Neuronal stem cell (in vitro differentiated cells): ENCODE measurements at places on chromosomes 1 and 21.
A peak's percentile ranks its signal among the peaks of the same experiment; 100 is the strongest.

DNA sequence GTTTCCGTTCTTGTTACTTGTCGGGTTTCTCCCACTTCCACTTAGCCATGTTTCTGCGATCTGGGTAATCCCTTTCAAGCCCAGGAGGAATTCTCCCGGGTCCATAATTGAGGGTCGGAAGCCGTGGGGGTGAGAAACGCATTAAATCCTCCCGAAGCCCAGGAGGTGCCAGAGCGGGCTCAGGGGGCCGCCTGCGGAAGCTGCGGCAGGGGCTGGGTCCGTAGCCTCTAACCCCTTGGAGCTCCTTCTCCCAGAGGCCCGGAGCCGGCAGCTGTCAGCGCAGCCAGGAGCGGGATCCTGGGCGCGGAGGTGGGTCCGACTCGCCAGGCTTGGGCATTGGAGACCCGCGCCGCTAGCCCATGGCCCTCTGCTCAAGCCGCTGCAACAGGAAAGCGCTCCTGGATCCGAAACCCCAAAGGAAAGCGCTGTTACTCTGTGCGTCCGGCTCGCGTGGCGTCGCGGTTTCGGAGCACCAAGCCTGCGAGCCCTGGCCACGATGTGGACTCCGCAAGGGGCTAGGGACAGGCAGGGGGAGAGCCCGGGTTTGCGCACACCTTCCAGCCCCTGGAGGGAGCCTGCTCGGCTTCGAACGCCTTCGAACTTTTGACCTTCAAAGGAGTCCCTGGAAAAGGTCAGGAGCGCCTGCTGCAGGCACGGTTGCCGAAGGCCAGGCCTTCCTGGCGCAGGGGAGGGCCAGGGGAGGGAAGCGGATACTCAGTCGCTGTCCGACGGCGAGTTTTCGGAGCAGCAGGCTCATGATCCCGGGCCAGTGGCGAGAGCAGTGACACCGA lies 1.7 kb upstream of the SIM2 start:
- DNase-seq = no peak

GRCh38 chr21:41251961-41252642 lies 64.5 kb upstream of the FAM3B start:
- DNase-seq = no peak

DNA sequence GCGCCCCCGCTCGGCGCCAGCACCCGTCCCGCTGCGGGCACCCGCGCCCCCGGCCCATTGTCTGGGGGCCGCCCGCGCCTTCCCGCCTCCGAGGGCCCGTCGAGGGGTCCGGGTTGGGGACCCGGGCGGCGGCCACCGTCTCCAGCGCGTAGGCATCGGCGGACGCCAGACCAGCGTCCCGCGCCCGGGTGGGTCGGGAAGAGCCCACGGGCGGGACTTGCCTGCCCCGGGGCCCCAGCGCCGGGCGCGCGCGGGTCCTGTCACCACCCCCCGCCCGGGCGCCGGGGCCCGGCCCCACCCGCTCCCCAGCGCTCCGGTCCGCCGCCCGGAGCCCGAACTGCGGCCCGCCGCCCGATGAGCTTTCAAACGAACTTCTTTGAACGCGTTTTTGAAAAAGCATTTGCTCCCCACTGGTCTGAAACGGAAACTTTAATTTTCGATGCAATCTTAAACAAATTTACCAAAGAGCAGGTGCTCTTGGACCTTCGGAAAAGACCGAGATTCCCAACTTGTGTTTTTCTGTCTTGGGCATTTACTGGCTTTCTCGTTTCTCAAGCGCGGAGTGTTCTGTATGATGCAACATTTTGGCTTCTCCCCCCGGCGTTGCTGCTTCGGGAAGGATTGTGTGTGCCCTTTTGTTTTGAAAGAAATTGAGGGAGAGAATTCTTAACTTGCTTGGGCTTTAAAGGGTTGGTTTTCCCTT lies 615 bp downstream of the CLIC4 start:
- DNase-seq = no peak

- no peak for DNase-seq
Measured at GRCh38 chr1:224565611-224566406, 50.3 kb upstream of the CNIH3 start.

DNA sequence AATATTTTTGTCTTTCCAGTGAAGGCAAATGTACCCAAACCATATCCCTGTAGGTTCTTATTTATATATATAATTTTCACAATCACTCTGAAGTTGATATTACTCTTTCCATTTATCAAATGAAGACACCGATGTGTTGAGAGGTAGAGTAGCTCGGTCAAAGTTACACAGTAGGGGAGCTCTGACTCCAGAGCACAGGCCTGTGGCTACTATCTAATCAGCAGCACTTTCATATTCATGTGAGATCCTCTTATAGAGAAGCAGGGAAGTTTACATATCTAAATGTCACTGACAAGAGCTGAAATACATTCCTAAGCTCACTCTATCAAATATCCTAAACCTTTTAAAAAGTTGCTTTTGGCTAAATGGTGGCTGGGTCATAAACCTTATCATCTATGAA lies 241.1 kb upstream of the B3GALT2 start:
- DNase-seq = no peak

DNA sequence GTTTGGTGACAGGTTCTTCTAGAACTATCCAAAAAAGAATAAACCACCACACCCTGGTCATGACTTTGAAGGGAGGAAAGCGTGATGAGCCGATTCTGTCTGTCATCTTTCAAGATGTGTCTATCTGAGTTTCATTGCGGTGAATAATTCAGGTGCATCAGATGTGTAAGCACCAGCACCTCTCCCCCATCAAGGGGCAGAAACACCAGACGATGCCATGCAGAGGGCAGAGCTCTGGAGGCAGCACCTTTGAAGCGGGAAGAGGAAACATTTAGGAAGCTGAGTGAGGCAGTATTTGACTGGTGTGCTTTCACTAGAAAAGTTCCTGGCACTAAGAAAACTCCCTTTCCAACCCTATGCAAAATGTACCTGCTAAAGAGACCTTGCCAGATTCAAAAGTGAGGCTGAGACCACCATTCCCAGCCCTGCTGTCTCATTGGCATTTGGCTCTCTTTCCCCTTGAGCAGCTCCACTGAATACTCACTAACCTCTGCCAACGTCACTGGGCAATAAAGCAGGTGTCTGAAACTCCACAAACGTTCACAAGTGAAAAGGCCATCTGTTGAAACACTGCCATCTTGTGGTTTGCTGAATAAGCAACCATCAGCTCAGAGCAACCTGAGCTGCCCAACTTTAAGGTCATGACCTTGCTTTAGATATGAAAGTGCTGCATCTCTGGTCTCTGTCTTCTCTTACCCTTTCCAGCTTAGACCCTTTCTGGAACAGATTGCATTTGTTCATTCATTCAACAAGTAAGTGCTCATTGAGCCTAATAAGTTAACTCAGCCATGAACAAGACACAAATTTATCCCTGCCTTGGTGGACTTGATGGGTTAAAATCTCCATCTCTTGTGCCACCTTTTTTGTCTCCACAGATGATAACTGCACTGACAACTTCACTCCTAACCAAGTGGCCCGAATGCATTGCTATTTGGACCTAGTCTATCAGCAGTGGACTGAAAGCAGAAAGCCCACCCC lies 228.6 kb downstream of the PAPPA2 start:
- DNase-seq = peak; percentile 58

DNA sequence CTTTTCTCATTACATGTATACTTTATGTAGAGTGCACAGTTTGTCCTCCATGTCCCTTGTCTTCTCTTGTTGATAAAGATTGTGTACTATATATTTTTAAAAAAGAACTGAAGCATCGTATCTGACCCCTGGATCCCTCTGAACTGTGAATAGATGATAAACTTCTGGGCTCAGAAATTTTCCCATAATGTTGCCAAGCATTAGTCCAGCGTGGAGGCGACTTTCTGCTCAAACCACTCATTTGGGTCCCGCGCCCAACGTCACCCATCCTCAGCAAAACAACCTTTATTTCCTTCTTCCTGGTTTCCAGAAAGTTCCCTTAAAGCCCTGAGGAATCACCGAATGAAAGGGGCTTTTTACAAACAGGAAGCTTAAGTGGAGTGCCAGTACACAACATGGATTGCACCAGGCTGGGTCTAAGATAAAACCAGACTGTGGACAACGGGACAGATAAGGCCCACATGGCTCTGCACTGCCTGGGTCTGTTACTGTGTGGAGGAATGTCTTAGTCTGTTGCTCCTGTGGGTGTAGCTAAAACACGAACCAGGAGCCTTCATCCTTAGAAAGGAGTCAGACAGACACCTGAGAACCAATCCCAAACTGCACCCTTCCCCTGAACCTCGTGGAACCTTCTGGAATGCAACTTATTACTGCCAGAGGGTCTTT lies 15.6 kb downstream of the EVA1C start:
- no peak for DNase-seq

DNA sequence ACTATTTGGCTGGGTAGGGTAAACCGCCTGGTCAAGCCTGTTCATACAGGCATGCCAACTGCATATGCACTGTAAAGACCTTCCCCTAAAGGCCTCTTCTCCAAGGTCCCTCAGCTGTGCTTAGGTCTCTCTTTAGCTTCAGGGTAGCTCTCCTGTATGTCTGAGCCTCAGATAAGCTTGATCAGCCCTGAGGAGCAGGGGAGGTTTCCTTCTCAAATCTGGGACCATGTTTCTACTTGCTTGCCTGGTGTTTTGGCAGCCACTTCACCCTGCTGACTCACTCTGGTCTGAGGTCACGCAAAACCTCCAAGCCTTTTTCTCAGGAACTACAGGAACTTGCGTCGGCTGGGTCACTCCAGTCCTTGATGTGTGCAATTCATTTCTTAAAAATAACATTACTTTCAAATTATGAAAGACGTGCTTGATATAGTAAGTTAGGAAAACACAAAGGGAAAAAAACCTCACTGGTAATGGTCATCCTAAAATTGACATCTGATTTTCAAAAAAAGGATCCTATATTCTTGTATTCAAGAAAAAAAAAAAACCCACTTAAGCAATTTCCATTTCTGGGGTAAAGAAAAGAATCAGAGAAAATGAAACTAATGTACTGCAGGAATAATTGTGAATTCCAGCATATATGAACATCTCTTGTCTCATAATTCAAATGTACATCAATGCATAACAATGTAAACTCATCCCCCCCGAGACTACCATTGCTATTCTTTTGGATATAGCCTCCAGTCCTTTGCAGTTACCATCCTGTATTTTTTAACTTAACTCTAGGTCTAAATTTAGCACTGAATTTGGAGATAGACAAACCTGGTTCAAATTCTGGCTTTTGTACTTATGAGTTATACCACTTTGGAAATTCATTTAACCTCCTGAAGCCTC lies 24.8 kb upstream of the RNF19B start:
- no peak for DNase-seq

DNA sequence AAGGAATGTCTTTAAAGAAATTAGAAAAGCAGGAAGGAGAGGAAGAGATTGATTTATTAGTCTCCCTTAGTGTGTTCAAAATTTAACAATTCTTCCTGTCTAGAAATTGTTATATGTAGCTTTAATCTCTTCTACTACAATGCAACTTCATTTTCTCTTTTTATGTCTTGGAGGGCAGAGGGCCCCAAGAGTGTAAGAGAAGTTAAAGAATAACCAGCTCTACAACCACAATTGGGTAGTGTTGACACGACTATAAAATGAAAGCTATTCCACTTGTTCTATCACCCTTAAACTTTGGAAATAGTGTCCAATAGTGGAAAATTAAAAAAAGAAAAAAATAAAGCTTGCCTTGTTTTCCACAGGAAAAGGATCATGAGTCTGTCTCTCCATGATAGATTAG lies 82.6 kb upstream of the DPYD start:
- DNase-seq = no peak

DNA sequence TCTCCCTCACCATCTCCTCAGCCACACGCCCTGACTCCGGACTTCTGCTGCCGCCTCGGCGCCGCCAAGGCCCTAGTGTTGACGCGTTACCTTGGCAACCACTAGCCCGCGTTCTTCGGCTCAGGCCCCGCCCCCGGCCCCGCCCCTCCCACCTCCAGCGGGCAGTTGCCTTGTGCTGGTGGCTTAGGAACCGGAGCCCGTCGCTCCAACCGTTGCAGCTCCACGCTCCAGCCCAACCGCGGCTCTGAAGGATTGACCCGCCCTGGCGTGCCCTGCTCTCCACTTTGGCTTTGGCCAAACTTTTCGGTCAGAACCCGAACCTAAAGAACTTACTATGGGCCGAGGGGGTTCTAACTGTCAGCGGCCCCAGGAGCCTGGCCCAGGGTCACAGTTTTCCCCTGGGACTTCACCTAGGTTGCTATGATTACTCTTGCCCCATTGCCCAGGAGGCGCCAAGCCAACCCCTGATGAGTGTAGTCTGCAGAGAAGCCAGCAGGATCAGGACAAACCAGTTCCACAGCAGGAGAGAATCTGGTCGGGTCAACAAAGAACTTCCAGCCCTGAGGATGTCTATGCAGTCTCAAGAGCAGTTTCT lies at the start of gene CFAP45:
Gene CFAP45, minus strand, starts transcription at position 80 of the 595 bp plus-strand sequence. Its CDS starts 67 bp downstream, at position 13.
- peak; percentile 86 for DNase-seq
